ENCODE measurements at places on chromosomes 3 and 15. TPM values are rescaled to one million over a fixed set of nuclear protein-coding genes. Genes with fewer than 3 reads are reported as not detected.

Gene C3orf52
- total RNA-seq: 5.2 TPM

GRCh38 chr3:134694466-134694865 lies 43.6 kb upstream of the KY start:
- H3K27me3 ChIP-seq: peaks cover 70% of the 10 kb centered on the region
- peak; percentile 60 for DNase-seq
- H3K36me3 ChIP-seq: no peaks in the 10 kb centered on the region
- no peaks in the 10 kb centered on the region for H3K4me1 ChIP-seq
- H3K4me3 ChIP-seq: no peak overlapping the region
- peak overlapping the region; percentile 66 for H3K27ac ChIP-seq

Gene IGSF10
- total RNA-seq: 0.19 TPM

Gene ZBBX
- 5.9 TPM for total RNA-seq

- no peak overlapping the region for H3K4me3 ChIP-seq
- no peaks in the 10 kb centered on the region for H3K4me1 ChIP-seq
- H3K27me3 ChIP-seq: no peaks in the 10 kb centered on the region
- H3K27ac ChIP-seq: no peak overlapping the region
Observed at GRCh38 chr15:32867313-32867626, 149.5 kb downstream of the GREM1 start.

DNA sequence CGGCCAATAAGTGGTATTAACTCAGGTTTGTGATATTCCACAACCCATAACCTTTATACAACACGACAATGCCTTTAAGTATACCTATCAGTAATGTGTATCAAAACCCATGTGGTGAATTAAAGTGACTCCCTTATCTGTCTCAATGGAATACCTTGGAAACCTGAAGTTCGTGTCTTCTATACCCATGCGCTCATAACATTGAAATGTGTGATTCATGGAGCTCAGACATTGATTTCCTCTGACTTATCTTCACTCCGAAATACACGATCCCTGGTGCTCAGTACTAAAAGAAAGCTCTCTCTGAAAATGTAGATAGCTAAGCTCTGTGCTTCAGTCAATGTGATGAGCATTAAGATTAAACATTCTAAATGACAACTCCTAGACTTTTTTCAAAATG lies 140.3 kb downstream of the TBC1D5 start:
- no peaks in the 10 kb centered on the region for H3K27me3 ChIP-seq
- H3K4me3 ChIP-seq: no peak overlapping the region
- DNase-seq: no peak
- H3K36me3 ChIP-seq: no peaks in the 10 kb centered on the region
- H3K27ac ChIP-seq: no peak overlapping the region
